ENCODE measurements at places on chromosomes 1 and 21.

DNA sequence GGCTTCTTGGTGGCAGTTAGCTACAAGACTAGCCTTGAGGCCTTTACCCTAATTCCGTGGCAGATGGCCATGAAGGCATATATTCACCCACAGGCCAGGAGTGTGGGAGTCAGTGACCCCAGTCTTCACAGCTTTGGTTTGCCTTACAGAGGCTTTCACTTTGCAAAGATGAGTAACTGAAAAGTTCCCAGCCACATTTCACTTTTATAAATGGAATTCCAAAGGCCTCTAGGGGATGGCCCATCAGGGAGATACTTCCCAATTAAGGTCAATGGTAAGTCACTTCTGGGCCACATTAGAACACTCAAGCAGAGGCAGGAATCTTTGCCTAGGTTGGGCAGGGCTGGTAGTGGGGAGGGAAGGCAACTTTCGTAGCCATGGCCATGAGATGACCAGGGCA lies 13.1 kb upstream of the HEYL start:
- DNase-seq = no peak

- peak; percentile 25 for DNase-seq
These were observed 48.9 kb downstream of the HLCS start for GRCh38 chr21:36917471-36918158.

GRCh38 chr1:44288883-44289282 lies 66.2 kb downstream of the ERI3 start:
- DNase-seq = no peak

GRCh38 chr21:44985441-44986401 lies 45.9 kb downstream of the SLX9 start:
- DNase-seq = no peak

- DNase-seq = no peak
These were observed 105.8 kb upstream of the NRIP1 start for GRCh38 chr21:15170614-15171013.

GRCh38 chr1:246600579-246600978 lies 34.3 kb downstream of the CNST start:
- DNase-seq = no peak

DNA sequence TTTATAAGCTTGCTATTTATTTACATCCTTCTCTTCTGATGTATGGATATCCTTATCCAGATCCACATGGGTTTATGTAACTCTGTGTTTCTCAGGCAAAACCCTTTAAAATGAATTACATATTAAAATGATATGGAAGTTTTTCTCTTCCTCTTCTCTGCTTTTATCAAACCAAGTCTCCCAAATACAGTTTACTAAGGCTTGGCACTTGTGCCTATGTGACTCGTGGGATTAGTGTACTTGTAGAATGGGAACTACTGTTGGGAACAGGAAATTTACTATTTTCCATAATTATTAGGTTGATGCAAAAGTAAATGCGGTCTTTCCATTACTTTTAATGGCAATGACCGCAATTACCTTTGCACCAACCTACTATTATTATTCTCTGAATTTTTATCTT lies 14.8 kb downstream of the SIM2 start:
- DNase-seq = no peak

- no peak for DNase-seq
These were observed 254.9 kb upstream of the NRIP1 start for GRCh38 chr21:15319727-15320126.

DNA sequence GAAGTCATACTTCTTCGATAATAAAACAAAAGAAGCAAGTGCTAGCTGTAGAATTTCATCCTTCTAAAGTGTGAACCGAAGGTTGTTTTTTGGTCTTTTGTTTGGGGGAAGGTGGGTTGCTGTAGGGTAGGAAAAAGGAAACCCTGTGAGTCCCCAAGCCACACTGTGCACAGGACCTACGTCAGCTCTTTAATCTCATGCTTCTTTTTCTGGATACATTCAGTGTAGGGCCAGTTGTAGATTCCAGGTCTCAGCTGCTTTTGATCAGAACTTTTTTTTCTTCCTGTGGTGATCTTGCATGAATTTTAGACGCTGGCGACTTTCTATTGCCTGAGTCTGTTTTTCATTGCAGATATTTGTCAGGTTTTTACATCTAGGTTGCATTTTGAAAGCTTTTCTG lies 40.2 kb downstream of the BCL9 start:
- DNase-seq = no peak

DNA sequence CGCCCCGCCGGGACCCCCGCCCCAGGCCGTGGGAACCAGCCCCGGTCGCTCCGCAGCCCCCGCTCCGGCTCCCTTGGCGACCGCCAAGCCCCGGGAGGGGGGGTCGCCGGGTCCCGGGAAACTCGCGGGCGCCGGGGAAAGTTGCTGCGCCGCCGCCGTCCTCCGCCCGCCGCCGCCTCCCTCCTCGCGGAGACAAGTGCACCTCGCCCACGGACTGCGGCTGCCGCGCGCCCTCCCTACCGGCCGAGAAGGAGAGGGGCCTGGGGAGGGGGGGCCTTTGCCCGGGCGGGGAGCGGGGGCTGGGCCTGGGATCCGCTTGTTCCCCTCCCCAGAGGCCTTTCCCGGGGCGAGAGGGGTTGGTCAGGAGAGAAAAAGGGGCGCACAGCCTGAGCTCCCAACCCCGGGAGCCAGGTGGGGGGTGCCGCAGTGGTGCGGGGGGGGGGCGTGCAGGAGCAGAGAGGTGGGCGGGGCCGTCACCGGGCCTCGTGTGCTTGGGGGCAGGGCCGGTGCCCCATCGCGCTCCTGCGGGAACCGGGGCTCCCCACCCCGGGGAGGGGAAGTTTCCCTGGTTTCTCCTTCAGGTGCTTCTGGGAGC lies 592 bp downstream of the AGRN start:
- DNase-seq = no peak

DNA sequence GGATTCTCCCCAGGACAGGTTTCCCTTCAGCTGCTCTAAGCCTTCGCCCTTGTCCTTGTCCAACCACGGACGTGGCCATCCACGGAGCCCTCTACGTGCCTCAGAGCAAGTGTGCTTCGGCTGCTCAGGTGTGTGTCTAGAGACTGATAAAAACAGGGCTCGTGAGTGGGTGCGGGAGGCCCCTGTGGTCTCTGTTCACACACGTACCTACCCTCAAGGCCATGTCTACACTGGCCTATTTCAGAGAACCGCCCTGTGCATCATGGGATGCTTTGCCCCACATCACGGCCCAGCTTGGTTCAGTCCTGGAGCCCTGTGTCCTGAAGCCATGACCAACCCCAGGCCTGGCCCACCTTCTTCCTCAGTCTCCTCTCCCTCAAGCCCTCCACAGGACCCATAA lies 24.6 kb upstream of the RUNX3 start:
- no peak for DNase-seq

- no peak for DNase-seq
These were observed 26.0 kb downstream of the RGS1 start for GRCh38 chr1:192601567-192601966.

DNA sequence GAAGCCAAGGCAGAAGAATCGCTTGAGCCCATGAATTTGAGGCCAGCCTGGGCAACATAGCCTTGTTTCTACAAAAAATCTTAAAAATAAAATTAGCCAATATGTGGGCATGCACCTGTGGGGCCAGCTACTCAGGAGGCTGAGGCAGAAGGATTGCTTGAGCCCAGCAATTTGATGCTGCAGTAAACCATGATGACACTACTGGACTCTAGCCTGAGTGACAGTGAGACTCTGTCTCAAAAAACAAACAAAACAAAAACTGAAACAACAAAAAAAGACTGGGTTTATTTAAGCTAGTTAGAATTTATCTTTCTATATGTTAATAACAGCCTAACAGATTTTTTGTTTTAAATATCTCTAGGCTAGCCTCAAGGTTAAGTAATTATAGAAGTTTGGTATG lies 57.4 kb downstream of the SLC35A3 start:
- no peak for DNase-seq

GRCh38 chr1:67764633-67765032 lies 68.6 kb downstream of the GNG12 start:
- no peak for DNase-seq

DNA sequence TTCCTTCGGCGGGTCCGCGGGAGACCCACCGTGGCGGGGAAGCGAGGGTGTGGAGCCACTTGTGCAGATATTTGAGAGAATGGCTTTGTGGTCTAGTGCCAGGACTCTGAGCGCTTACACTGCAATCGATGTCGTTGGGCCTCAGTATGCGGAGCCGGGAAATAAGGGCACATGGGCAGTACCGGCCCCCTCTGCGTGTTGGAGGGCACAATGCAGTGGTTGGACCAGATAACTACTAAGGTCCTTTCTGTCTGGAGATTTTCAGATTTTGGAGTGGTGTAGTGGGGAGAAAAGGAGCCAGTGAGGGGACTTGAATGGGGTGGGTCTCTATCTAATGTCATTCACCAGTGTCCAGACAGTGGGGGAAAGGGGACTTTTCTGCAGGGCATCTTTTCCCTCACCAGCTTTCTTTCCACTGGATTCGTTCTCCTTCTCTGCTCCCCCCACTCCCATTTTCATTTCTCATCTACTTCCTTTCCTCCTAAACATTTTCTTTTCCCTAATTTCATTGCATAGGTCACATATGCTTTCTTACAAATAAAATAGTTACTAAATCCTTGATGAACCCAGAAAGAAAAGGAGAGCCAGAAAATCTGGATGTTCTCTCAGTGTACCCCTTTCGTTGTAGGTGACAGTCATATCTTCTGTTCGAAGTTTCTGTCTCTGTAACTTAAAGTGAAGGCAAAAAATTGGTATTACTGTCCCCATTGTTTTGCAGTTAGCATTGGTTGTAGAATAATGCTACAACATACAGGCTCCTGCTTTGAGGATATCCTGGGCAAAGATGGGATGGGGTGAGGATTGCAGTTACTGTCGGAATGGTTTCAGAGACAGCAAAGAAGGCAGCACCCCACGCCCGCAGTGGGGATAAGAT lies 1.4 kb downstream of the ATF3 start:
- no peak for DNase-seq

DNA sequence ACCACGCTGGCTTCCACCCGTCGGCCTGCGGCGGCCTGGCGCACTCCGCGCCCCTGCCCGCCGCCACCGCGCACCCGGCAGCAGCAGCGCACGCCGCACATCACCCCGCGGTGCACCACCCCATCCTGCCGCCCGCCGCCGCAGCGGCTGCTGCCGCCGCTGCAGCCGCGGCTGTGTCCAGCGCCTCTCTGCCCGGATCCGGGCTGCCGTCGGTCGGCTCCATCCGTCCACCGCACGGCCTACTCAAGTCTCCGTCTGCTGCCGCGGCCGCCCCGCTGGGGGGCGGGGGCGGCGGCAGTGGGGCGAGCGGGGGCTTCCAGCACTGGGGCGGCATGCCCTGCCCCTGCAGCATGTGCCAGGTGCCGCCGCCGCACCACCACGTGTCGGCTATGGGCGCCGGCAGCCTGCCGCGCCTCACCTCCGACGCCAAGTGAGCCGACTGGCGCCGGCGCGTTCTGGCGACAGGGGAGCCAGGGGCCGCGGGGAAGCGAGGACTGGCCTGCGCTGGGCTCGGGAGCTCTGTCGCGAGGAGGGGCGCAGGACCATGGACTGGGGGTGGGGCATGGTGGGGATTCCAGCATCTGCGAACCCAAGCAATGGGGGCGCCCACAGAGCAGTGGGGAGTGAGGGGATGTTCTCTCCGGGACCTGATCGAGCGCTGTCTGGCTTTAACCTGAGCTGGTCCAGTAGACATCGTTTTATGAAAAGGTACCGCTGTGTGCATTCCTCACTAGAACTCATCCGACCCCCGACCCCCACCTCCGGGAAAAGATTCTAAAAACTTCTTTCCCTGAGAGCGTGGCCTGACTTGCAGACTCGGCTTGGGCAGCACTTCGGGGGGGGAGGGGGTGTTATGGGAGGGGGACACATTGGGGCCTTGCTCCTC lies 1.9 kb downstream of the OLIG2 start:
- no peak for DNase-seq

- no peak for DNase-seq
These were observed 27.2 kb downstream of the RNF187 start for GRCh38 chr1:228514421-228514820.

DNA sequence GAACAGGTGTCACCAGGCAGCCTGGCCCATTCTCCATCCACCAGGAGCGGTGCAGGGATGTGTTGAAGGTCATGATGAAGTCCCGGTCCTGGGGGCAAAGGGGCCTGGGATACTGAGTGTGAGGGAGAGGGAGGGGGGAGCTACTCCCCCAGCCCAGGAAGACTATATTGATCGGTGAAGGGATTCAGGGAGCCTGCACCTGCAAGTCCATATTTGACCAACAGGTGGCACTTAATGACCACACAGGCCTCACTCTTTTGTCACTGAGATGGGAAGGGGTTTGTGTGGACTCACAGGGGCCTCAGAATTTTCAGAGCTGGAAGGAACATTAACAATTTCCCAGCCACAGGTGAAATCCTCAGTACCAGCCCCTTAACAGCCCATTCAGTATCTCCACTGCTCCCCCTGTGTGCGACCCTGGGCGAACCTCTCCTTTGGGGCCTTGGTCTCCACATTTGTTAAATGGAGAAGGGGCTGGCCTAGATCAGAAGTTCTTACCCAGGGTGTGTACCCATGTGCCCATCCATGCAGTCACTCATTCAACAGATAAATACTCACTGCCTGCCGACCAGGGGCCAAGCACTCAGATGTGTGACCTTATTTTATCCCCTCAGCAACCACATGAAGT lies 55.6 kb downstream of the NKAIN1 start:
- peak; percentile 19 for DNase-seq

GRCh38 chr1:7250597-7251453 lies 465.6 kb downstream of the CAMTA1 start:
- no peak for DNase-seq

- no peak for DNase-seq
These were observed 5.8 kb downstream of the ATP1A2 start for GRCh38 chr1:160121388-160121787.

DNA sequence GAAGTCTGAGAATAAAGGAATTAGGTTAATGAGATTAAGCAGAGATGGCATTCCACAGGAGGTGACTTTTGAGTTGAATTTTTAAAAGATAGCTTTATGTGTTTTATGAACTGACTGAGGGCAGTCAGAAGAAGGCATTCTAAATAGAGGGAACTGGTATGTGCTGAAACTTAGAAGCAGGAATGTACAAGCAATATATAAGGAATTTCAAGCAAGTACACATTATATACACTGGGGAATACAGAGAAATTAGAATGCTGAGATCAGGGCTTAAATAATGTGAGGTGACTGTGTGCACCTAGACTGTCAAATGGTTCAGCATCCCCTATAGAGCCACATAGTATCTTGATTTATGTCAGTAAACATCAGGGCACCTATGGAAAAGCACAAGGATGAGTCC lies 19.3 kb downstream of the WNT2B start:
- no peak for DNase-seq

GRCh38 chr1:184276416-184276815 lies 110.4 kb upstream of the C1orf21 start:
- no peak for DNase-seq

GRCh38 chr1:58136387-58136786 lies 410.1 kb downstream of the OMA1 start:
- DNase-seq = no peak

GRCh38 chr1:8206391-8206790 lies 111.5 kb upstream of the SLC45A1 start:
- DNase-seq = no peak

DNA sequence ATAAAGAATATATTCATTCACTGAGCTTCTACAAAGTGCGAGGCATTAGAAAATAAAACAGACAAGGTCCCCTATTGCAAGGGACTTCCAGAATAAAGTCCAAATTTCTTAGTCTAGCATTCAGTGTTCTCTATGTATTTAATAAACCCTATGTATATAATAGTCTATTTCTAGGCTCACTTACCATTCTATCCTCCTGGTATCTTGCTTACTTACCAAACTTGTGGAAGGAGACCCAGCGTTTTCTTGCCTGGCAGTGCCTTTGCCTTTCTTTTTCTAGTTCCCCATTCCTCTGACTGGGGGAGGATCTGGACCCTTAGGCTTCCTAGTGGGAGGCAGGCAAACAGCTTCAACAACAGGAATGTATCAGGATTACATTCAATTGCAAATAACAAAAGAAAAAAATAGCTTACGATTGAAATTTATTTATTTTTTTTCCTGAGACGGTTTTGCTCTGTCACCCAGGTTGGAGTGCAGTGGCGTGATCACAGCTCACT lies 690 bp upstream of the RNF19B start:
- DNase-seq = no peak

Measured in nucleus accumbens (tissue), 56 donors.